Pancreas (tissue), 10 donors: ENCODE measurements at places on chromosomes 2 and 18. TPM values are rescaled to one million over a fixed set of nuclear protein-coding genes. Genes with fewer than 3 reads are reported as not detected.

DNA sequence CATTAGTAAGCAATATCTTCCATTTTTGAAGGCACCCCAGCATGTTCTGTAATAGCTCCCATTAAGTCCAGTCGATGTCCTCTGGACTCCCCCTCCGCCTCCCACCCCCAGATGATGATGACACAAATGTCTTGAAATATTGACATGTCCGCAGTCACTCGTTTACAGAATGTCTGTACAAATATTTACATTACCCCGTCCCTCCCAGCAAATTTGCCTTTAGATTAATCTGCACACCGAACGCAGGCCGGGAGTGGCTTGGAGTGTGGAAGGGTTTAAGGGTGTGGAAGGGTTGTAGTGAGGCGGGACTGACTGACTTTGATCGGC, 853 bp upstream of the OSBPL6 start:
- no peak for DNase-seq

DNA sequence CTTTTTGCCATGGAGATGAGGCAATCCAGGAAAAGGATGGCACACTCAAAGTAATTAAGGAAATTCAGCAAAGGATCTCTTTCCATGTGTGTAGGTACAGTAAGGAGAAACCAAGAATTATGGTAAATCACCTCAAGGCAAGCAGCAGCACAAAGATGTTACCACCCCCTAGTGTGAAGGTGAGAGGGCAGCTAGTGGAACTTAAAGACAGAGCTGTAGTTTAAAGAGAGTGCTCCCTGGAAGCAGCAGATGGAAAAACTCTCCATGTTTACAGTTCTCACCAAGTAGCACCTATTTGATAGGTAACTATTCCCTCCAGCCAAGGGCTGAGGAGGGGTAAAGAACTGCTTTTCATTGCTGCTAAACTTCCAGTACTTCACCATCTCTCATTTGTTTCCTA, 860.4 kb upstream of the CRIM1 start:
- DNase-seq, result no peak

Gene BCS1L
- 18.4 TPM for total RNA-seq

Gene MSGN1
- total RNA-seq, result not detected

Gene CCDC102B
- total RNA-seq, result 1.3 TPM

- no peak for DNase-seq
These were observed 71.4 kb downstream of the COPS8 start for GRCh38 chr2:237156857-237157779.

Gene ALPI
- total RNA-seq, result not detected

Gene KRCC1
- 12.8 TPM for total RNA-seq

- DNase-seq, result no peak
These were observed 376.8 kb upstream of the ID2 start for GRCh38 chr2:8304821-8305766.

GRCh38 chr2:140353541-140353940, 1573.4 kb upstream of the NXPH2 start:
- DNase-seq, result no peak

DNA sequence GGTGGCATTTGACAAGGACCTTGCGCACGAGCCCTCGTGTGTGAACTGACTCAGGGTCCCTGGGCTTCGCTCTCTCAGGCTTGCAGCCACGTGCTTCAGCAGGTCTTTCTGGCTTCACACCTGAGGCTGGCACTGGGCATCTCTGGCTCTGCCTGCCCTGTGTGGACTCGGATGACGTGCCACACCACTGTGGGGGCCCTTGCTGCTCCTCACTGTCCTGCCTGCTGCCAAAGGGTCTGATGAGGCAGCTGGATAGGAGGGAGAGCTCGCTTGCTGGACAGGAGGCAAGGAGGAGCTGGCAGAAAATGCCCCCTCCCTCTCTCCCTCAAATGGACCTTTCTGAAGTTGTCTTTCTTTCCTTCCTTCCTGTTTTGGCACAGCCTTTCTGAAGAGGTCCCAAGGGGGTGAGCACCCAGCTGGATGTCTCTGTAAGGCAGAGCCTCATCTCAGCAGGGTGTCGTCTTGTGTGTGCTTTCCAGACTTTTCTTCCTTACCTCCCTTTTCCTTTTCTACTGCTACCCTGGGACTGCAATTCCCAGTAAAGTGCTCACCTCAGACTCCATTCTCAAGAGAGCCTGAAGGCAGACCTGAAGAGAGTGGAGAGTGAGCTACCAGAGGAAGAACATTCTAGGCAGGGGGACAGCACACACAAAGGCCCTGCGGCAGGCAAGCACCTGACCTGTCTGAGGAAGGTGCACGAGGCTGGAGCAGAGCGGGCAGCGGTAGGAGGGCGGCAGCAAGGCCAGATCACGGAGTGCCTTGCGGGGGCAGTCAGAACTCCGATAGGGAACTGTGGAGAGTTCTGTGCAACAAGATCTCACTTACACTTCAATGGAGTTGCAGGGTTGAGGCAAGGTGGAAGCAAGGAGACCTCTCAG, 5.3 kb downstream of the PER2 start:
- no peak for DNase-seq

- no peak for DNase-seq
These were observed 769 bp downstream of the ALMS1 start for GRCh38 chr2:73386342-73386868.

DNA sequence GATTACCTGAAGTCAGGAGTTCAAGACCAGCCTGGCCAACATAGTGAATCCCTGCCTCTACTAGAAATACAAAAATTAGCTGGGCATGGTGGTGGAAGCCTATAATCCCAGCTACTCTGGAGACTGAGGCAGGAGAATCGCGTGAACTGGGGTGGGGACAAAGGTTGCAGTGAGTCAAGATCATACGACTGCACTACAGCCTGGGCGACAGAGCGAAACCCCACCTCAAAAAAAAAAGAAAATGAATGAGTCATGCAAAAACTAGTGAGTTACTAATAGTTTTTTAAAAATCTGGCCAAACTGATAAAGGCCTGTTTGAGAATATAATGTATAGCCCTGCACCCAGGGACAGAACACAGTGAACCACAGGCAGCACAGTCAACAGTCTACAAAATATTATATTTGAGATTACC, 17.5 kb downstream of the AFG3L2 start:
- DNase-seq, result no peak

DNA sequence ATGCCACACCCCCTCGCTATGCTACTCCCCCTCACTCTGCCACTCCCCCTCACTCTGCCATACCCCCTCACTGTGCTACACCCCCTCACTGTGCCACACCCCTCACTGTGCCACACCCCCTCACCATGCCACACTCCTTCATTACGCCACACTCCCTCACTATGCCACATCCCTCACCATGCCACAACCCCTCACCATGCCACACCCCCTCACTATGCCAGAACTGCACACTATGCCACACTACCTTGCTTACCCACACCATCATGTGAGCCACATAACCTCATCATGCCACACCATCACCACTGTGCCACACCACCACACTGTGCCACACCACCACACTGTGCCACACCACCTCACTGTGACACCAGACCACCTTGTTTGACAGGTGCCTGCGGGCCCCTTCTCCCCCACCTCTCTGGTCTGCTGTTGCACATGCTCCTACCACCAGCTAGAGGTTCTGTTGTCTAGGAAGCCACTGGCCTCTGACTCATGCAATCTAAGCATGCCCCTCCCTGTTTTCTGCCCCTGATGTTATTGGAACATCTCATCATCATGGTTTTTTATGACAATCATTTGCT, 22.0 kb downstream of the MARCHF4 start:
- DNase-seq, result no peak

DNA sequence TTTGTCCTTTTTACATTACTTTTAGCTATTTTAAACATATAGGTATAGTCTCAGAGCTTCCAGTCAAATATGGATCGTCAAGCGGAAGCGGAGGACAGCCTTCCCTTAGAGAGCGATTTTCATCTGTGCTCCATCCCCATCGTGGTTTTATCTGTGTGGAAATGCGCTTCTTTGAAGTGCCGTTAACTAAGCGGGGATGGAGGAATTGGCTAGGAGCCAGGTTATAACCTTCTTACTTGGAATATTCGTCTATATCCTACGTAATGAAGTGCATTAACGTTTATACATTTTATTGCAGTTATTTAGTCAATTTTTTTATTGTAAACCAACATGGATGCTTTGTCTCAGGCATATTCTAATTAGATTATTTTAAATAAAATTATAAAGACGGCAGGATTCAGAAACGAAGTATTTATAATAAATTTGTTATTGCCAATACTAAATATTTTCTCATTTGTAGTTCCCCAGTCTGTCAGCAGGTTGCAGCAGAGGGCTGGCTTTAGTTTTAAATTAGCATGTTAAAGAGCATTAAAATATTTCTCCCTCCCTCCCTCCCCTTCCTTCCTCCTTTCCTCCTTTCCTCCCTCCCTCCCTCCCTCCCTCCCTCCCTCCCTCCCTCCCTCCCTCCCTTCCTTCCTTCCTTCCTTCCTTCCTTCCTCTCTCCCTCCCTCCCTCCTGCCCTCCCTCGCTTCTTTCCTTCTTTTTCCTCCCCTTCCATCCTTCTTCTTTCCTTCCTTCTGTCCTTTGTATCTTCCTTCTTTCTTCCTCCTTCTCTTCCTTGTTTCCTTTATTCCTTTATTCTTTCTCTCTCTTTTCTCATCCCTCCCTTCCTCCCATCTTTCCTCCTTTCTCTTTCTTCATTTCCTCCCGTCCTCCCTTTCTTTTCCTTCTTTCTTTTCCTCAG, 80.6 kb upstream of the DOCK10 start:
- no peak for DNase-seq

Gene CFC1
- total RNA-seq, result 64.6 TPM
